Epithelial cell of proximal tubule (primary cell): ENCODE measurements at places on chromosomes 6 and 20.

DNA sequence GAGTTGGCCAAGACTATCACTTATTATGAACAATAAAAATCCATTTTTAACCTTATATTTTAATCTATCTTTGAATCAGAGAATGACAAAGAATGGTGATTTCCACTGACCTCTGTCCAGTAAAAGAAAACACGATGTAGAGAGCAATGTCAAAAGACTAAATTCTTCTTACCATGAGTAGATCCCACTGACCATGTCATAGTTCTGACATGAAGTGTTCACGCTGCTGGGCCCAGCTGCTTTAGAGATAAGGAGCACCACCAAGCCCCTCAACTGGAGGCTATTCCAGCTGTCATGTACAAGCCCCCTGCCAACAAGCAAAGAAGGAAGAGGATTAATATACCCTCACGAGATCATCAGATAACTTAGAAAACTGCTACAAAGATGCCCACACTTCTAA lies 125.3 kb downstream of the PDSS2 start:
- no peak for DNase-seq

GRCh38 chr6:35080821-35081425 lies 60.2 kb downstream of the TCP11 start:
- no peak for DNase-seq

GRCh38 chr20:4635342-4635741 lies 86.4 kb upstream of the PRND start:
- no peak for DNase-seq

DNA sequence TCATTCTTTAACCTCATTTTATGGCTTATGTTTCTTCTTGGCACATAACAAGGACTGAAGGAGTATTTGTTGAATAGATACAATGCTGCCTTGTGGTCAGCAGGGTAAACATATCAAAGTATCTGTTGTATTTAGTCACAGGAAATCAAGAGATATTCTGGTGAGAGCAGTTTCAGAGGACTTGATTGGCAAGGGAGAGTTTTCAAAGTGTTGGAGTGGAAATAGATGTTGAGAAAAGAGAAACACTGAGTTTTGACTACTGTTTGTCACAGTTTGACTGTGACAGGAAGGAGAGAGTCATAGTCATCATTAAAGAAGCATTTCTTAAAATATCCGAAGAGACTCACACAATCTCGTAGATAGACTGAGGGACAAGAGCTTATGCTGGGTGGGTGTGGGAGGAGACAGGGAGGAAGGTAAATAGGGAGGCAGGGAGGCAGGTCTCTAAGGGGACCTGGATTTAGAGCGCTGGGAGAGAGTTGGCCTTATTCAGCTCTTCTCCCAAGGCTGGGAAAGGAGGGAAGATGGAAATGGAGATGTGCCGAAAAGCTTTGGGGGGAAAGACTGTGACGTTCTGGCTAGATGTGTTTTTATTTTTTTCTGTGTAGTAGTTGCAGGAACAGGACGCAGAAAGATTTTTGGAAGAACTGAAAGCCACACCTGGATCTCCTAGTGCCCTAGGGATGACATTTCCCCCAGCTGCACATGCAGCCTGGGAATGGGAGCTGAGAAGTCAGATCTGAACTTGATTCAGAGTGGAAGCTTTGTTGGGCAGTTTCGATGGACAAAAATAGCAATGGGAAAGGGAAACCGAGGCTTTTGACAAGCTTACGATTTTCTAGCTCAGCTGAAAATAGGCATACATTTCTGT lies 65.0 kb upstream of the IFNGR1 start:
- DNase-seq, result no peak

DNA sequence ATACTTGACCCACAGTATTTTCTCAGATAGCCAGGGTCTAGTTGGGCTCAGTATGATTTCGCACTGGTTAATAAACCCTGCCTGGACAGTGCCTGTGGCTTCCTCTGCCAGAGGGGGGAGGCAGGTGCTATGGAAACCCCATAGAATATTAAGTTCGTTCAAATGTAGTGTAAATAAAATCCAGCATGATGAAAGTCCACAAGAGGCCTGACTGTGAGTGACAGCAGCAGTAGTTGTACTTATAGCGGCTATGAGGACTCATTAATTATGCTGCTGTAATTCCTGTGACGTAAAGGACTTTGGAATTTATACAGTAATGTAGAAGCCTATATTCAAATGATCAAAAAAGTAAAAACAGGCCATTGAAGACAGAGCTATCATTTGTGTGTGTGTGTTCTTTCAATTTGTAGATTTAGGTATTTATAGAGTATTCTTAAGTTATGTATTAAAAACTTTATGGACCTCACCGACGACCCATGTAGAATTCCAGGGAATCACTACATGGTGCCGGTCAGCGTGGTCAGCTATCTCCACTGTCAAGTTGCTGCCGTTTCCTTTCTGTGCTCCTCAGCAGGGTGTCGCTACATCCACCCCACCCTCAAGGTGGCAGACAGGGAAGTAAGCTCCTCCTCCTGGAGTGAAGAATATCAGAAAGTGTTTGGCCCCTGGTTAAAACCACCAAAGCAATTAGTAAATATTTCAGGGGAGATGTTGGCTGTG lies 10.0 kb downstream of the PYGB start:
- no peak for DNase-seq

DNA sequence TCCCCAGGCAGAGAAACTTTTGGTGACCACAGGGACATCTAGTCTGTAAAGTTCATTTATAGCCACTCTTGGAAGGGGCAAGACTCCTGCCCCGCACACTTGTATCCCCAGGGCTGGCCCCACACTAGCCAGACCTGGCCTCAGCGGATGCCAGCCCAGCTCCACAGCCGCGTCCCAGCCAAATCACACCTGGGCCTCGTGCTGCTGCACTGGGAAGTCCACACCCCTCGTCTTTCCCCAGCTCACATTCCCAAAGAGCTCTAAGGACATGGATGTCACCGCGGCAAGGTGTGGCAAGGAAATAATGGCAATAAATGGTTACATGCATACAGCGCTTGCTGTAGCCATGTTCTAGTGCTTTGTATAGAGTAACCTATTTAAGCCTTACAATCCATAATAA lies 8.6 kb downstream of the IP6K3 start:
- no peak for DNase-seq

DNA sequence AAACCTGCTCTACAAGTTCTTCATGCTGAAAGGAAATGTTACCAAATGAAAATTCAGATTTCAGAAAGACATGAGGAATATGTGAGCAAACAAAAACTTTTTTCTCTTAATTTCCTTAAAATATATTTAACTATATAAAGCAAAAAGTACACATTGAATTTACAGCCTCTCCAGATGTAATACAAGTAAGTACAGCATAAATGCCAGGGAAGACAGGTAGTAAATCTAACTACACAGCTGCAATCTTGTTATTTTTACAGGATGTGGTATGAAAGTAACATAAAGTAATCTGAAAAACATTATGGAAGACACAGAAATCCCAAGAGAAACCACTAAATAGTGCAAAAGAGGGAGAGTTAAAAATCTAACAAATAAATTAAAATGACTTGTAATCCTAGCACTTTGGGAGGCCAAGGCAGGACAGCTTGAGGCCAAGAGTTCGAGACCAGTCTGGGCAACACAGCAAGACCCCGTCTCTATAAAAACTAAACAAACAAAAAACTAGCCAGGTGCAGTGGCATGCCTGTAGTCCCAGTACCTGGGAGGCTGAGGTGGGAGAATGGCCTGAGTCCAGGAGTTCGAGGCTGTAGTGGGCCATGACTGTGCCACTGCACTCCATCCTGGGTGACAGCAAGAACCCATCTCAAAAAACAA lies 50.7 kb downstream of the FAM8A1 start:
- no peak for DNase-seq

GRCh38 chr6:43709654-43710303 lies 22.2 kb upstream of the MRPS18A start:
- no peak for DNase-seq

DNA sequence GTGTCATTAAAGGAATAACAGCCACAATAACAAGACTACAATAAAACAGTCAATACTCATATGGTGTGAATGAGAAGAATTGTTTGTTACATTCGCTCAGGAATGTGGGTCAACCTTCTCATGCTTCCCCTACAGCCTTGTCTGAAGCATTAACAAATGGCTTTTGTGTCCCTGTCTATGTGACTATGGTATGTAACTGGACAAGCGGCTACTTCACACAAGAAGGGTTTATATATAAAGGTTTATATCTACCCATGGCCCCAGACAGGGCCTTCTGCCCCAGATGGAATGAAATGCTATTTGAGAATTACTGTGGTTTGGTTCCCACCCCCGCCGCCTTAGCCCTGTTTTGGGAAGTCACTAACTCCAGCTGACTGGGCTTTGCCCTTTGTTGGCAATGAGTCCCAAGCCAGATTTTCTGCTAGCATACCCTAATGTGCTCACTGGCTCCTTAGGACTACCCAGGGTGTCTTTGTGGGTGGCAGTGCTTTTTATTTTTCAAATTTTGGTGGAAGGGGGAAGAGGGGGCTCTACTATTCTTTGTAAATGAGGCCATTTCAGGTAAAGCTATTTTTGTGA lies 39.4 kb downstream of the TFAP2A start:
- no peak for DNase-seq

DNA sequence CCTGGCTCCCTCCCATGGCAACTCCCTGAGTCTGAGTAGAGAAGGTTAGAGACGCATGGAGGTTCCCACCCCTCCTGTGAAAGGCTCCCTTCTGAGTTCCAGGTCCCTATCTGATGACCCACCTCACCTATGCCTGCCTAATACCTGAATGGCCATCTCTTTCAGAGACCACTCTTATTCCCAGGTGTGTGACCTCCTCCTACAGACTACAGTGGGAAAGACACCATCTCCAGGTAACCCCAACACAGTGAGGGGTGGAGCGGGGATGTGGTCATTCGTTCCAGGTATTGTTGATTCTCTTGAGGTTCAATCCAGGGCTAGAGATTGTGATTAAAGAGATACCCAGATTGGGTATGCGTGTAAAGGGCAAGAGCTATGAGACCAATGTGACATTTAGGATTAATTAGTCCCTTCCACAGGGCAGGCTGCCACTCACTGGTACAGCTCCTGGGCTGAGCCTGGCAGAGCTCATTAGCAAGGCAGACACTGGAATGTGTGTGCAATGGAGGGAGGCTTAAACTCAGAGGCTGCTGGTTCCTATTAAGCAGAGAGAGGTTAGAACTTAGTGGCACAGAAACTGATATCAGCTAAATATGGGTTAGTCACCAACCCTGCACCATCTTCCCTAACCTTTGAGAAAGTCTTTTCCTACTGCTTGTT lies 46.5 kb upstream of the IER3 start:
- DNase-seq, result no peak

DNA sequence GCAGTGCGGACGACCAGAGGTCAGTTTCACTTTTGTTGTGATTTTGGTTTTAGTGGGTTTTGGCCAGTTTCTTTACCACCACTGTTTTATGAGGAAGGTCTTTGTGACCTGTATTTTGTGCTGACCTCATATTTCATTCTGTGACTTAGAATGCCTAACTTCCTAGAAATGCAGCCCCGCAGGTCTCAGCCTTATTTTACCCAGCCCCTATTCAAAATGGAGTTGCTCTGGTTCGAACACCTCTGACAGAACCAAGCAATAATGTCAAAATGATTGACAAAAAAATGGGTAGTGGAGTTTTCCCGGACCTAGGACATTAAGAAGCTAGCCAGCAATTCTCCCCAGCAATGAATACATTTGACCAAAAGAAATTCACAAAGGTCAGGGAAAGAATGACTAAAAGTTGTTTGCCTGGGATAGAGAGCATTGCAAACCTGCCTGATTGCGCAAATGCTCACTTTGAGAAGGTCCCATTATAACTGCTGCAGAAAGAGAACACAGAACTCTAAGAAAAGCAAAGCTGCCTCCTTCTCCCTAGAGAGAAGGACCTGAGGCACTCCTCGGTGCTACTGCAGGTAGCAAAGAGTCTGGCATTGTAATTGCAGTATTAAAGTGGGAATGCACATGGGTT lies 288.8 kb downstream of the ADGB start:
- no peak for DNase-seq

GRCh38 chr6:38194589-38194988 lies 375.1 kb downstream of the ZFAND3 start:
- no peak for DNase-seq

DNA sequence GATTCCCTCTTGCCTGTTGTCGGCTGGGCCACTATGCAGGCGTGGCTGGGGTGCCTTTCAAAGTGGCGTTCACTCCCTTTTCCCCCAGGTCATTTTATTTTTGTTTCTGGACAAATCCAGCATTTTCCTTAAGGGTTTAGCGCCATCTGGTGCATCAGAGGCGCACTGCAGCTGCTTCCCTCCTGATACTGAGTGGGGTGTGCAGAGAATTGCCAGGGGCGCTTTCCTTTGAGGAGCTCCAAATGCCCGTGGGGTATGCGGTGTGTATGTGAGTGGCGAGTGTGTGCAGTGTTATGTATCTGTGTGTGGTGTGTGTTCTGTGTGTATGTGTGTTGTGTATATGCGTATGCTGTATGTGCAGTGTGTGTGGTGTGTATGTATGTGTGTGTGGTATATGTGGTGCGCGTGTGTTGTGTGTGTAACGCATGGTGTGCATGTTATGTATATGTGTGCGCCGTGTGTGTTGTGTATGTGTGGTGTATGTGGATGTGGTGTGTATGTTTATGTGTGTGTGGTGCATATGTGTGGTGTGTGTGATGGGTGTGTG lies 100.1 kb upstream of the AGPAT4 start:
- no peak for DNase-seq

GRCh38 chr6:131955876-131956275 lies 4.7 kb upstream of the CCN2 start:
- no peak for DNase-seq

GRCh38 chr20:7459083-7459482 lies 481.2 kb downstream of the HAO1 start:
- DNase-seq, result no peak

DNA sequence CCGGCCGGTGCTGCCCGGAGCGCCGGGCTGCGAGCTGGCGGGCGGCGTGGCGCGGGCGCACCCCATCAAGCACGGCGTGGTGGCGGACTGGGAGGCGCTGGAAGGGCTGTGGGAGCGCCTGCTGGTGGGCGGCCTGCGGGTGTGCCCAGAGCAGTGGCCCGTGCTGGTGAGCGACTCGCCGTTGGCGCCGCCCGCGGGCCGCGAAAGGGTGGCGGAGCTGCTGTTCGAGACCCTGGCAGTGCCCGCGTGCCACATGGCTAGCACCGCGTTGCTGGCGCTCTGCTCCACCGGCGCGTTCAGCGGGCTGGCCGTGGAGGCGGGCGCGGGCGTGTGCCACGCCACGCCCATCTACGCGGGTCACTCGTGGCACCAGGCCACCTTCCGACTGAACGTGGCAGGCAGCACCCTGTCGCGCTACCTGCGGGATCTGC lies 517 bp downstream of the ACTL10 start:
- DNase-seq, result no peak

- no peak for DNase-seq
Measured at GRCh38 chr20:1897965-1898464, 2.8 kb downstream of the SIRPA start.

DNA sequence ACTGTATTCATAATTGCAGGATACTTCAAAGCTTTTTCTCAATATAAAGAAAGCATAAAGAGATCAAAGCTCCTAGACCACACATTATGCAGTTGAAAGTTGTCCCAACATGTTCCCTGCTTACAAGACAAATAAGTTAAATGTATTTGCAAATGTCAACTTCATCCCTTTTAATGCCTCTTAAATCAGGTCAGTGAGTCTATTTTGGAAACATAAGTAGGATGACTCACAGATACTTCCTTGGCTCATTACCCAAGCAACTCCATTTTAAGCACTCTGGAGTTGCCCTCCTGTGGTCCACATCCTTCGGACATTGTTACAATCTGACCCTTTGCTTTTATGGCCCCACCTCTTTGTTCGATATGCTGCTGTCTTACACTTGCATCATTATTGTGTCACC lies 162.0 kb downstream of the FAXC start:
- DNase-seq, result no peak

GRCh38 chr6:81451787-81452186 lies 300.7 kb downstream of the TENT5A start:
- DNase-seq, result no peak

GRCh38 chr6:52612336-52613054 lies 35.6 kb upstream of the TRAM2 start:
- no peak for DNase-seq
